Aorta (tissue), 5 donors: ENCODE measurements at places on chromosomes 3 and 15. TPM values are rescaled to one million over a fixed set of nuclear protein-coding genes. Genes with fewer than 3 reads are reported as not detected.

GRCh38 chr3:45592405-45592804 lies 2.1 kb upstream of the LIMD1 start:
- no peaks in the 10 kb centered on the region for H3K36me3 ChIP-seq
- no peak for DNase-seq
- H3K4me1 ChIP-seq, result no peaks in the 10 kb centered on the region
- H3K27ac ChIP-seq, result peak overlapping the region; percentile 17

GRCh38 chr3:76585794-76586392 lies 454.0 kb upstream of the ROBO2 start:
- no peak overlapping the region for H3K4me3 ChIP-seq
- H3K27ac ChIP-seq, result no peak overlapping the region
- H3K36me3 ChIP-seq, result no peaks in the 10 kb centered on the region
- DNase-seq, result no peak

Gene DGKG
- polyA plus RNA-seq, result 1.9 TPM

Gene UMPS
- polyA plus RNA-seq, result 5.3 TPM

Gene MEX3B
- 1.3 TPM for polyA plus RNA-seq

Gene PSTPIP1
- polyA plus RNA-seq, result 16.5 TPM

Gene GP5
- 0.15 TPM for polyA plus RNA-seq

- no peaks in the 10 kb centered on the region for H3K36me3 ChIP-seq
- H3K27me3 ChIP-seq, result no peaks in the 10 kb centered on the region
- H3K27ac ChIP-seq, result no peak overlapping the region
- no peaks in the 10 kb centered on the region for H3K4me1 ChIP-seq
- no peak for DNase-seq
- H3K4me3 ChIP-seq, result no peak overlapping the region
These were observed 626.3 kb downstream of the TBL1XR1 start for GRCh38 chr3:176570992-176571391.

DNA sequence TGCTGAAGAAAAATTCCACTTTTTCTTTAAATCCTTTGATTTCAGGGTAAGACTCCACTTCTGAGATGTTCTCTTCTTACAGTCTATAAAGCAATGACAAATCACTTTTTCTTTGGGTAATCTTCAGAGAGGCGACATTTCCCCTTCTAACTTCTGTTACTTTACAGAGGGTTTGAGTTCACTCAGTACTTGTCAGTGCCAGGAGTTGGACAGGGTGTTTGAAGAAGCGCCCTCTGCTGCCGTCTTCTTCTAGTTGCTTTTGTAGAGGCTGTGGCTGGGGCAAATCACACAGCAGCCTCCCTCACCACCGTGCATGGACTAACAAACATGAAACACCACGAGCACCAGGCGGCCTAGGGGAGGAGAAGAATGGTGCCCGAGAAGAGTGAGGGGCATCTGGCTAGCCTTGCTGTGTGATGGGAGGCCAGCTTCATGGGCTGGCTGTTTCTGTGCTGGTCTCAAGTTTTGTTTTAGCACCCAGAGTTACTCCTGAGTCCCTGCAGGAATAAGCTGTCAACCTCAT lies at the start of gene CD80:
CD80 (minus strand) TSS at position 174 of the 523 bp plus-strand sequence. CDS start 1,886 bp downstream, outside the sequence.
- no peaks in the 10 kb centered on the region for H3K36me3 ChIP-seq
- H3K27ac ChIP-seq, result no peak within 1 kb of the TSS
- DNase-seq, result no peak
- no peak within 1 kb of the TSS for H3K4me3 ChIP-seq
- no peaks in the 10 kb centered on the region for H3K27me3 ChIP-seq
- no peaks in the 10 kb centered on the region for H3K4me1 ChIP-seq

- no peak overlapping the region for H3K4me3 ChIP-seq
- no peak for DNase-seq
- no peaks in the 10 kb centered on the region for H3K4me1 ChIP-seq
- H3K27ac ChIP-seq, result no peak overlapping the region
- no peaks in the 10 kb centered on the region for H3K36me3 ChIP-seq
These were observed 178.6 kb downstream of the SATB1 start for GRCh38 chr3:18246336-18247060.

GRCh38 chr15:95604634-95605036 lies 725.9 kb upstream of the NR2F2 start:
- peaks cover 4% of the 10 kb centered on the region for H3K4me1 ChIP-seq
- no peak overlapping the region for H3K27ac ChIP-seq
- no peak for DNase-seq
- no peaks in the 10 kb centered on the region for H3K36me3 ChIP-seq

Gene CPNE9
- polyA plus RNA-seq, result not detected

DNA sequence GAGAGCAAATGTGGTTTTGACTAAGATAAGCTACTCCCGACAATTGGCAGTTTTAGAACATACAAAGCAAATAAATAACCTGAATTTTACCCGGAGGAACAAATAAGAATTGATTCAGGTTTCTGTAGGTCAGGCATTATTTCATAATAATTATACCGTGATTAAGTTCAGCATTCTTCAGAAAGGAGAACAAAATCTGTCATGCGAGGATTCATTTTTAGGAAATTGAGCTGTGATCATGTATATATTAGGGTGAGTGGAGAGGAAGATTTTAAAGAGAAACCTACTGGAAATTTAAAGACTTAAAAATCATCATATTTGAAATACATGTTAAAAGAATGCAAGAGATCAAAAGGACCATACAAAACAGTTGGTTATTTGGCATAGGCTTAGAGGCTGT lies 20.5 kb downstream of the ZNF609 start:
- H3K27ac ChIP-seq, result no peak overlapping the region
- H3K4me1 ChIP-seq, result no peaks in the 10 kb centered on the region
- DNase-seq, result no peak
- no peaks in the 10 kb centered on the region for H3K36me3 ChIP-seq
- H3K4me3 ChIP-seq, result no peak overlapping the region
- no peaks in the 10 kb centered on the region for H3K27me3 ChIP-seq

- H3K4me1 ChIP-seq, result peaks cover 1% of the 10 kb centered on the region
- H3K4me3 ChIP-seq, result no peak overlapping the region
- no peak overlapping the region for H3K27ac ChIP-seq
- no peaks in the 10 kb centered on the region for H3K36me3 ChIP-seq
- H3K27me3 ChIP-seq, result no peaks in the 10 kb centered on the region
These were observed 108.2 kb downstream of the CNTN3 start for GRCh38 chr3:74506246-74506645.

Gene IMPG2
- polyA plus RNA-seq, result not detected

GRCh38 chr15:33138000-33138399 lies 56.5 kb downstream of the FMN1 start:
- no peak overlapping the region for H3K27ac ChIP-seq
- no peak for DNase-seq
- H3K36me3 ChIP-seq, result no peaks in the 10 kb centered on the region
- H3K4me1 ChIP-seq, result no peaks in the 10 kb centered on the region

DNA sequence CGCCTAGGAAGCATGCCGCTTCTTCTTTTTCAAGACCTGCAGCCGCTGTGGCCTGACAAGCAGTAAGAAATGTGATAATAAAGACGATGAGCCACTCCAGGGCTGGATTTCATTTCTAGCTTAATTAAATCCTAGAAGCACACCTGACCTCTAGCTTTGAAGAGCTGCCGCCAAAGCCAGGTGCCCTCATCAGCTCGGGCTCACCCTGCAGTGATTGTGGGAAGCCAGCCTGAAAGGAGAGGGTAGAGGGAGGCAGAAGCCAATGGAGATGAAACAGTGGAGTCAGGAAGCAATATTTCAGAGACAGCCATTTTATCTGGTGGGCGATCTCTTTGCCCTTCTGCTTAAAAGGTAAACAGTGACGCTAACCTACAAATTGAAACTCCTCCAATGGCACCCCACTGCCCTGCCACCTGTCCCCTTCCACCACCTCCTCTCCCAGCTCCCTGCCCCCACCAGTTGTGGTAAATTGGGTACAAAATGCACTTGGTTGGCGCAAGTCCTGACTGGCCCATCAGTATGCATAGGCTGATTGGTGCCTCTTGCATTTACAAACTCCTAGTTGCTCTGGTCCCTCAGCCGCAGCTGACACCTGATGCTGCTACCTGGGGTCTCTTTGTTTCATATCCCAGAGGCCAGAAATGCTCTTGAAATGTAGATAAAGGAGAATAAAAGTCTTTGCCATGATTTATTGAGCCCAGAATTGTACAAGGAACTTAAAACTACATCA lies 385.3 kb downstream of the PDCD6IP start:
- no peaks in the 10 kb centered on the region for H3K36me3 ChIP-seq
- no peaks in the 10 kb centered on the region for H3K4me1 ChIP-seq
- H3K27me3 ChIP-seq, result no peaks in the 10 kb centered on the region

DNA sequence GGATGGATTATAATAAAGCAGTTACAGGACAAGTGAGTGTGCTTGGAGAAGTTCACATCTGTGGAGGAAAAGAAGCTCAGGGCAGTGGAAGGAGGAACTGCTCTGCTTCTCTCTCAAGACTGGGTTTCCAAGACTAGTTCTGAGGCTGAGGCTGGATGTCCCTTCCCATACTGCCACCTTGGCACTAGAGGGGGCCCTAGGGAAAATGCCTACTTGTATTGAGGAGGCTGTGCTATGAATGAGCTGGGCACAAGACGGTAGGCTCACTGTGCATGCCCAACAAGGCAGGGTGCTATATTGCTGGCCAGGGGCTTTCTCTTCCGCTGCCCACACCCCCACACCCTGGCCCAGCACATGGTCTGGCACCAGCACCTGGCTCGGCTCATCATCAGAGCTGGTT lies 65.2 kb downstream of the SLCO2A1 start:
- no peaks in the 10 kb centered on the region for H3K4me1 ChIP-seq
- DNase-seq, result no peak
- H3K27me3 ChIP-seq, result no peaks in the 10 kb centered on the region
- no peaks in the 10 kb centered on the region for H3K36me3 ChIP-seq
- no peak overlapping the region for H3K27ac ChIP-seq
- no peak overlapping the region for H3K4me3 ChIP-seq

DNA sequence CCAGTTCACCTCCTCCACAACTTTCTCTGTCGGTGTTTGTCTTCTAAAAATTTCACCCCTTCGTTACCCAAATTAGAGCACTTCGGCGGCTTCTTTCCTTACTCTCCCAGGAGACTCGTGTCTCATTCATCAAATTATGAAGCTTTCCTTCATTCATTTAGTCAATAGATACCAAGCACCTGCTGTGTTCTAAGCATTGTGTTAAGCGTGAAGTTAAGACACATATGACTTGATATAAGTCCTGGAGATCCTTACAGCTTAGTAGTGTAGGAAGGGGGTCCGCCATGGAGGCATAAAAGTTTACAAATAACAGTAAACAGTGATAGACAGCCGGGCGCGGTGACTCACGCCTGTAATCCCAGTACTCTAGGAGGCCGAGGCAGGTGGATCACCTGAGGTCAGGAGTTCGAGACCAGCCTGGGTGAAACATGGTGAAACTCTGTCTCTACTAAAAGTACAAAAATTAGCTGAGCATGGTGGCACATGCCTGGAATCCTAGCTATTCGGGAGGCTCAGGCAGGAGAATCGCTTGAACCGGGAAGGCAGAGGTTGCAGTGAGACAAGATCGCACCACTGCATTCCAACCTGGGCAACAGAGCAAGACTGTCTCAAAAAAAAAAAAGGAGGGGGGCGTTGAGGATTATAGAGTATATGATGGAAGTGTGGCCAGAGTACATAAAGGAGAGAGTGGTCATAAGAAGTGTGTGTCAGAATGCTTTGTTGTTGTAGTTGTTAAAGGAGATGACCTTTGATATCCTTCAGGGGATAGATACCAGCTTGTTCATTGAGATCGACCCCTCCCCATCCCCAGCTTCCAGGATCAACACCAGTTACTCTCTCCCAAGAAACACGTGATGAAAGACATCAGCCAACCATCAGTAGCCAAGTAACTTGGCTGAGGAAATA lies 744 bp upstream of the CCDC32 start:
- no peak for DNase-seq
- H3K4me3 ChIP-seq, result peak overlapping the region; percentile 19
- H3K4me1 ChIP-seq, result no peaks in the 10 kb centered on the region
- no peaks in the 10 kb centered on the region for H3K27me3 ChIP-seq
- H3K36me3 ChIP-seq, result no peaks in the 10 kb centered on the region
- H3K27ac ChIP-seq, result no peak overlapping the region

GRCh38 chr3:16513141-16514020 lies at the start of gene RFTN1:
Gene RFTN1, minus strand, starts transcription at chr3:16513699. Its CDS starts 19,830 bp downstream, at chr3:16493869.
- no peaks in the 10 kb centered on the region for H3K4me1 ChIP-seq
- peak within 1 kb of the TSS; percentile 10 for H3K27ac ChIP-seq
- peak within 1 kb of the TSS; percentile 52 for H3K4me3 ChIP-seq
- no peaks in the 10 kb centered on the region for H3K27me3 ChIP-seq
- DNase-seq, result peak; percentile 81

- no peak overlapping the region for H3K4me3 ChIP-seq
- no peaks in the 10 kb centered on the region for H3K36me3 ChIP-seq
- no peaks in the 10 kb centered on the region for H3K4me1 ChIP-seq
- H3K27ac ChIP-seq, result no peak overlapping the region
- no peak for DNase-seq
These were observed 5.1 kb upstream of the TASOR start for GRCh38 chr3:56688191-56688590.

GRCh38 chr3:107846279-107846852 lies 244.5 kb downstream of the CD47 start:
- H3K4me1 ChIP-seq, result no peaks in the 10 kb centered on the region
- no peak overlapping the region for H3K27ac ChIP-seq
- H3K36me3 ChIP-seq, result no peaks in the 10 kb centered on the region
- H3K4me3 ChIP-seq, result no peak overlapping the region

DNA sequence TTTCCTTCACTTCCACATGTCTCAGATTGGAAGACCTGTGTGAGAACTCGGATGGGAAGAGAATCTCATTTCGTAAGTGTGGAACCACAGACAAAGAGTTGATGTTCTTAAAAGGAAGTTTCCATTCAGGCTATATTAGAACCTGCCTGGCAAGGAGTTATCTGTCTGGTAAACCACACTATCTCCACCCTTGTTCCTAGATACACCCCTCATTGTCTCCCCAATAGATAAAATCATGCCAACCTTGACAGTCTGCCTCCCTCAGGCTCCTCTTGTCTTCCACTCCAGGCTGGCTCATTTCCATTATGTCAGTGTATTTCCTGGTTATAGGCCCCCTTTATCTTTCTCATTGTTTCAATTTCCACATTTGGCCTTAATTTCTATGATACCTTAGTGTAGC lies 89.2 kb downstream of the TMEM108 start:
- no peak for DNase-seq
- no peak overlapping the region for H3K27ac ChIP-seq
- H3K27me3 ChIP-seq, result no peaks in the 10 kb centered on the region
- H3K4me1 ChIP-seq, result no peaks in the 10 kb centered on the region
- H3K4me3 ChIP-seq, result no peak overlapping the region
- no peaks in the 10 kb centered on the region for H3K36me3 ChIP-seq
